ENCODE measurements at places on chromosomes 1 and 21.

DNA sequence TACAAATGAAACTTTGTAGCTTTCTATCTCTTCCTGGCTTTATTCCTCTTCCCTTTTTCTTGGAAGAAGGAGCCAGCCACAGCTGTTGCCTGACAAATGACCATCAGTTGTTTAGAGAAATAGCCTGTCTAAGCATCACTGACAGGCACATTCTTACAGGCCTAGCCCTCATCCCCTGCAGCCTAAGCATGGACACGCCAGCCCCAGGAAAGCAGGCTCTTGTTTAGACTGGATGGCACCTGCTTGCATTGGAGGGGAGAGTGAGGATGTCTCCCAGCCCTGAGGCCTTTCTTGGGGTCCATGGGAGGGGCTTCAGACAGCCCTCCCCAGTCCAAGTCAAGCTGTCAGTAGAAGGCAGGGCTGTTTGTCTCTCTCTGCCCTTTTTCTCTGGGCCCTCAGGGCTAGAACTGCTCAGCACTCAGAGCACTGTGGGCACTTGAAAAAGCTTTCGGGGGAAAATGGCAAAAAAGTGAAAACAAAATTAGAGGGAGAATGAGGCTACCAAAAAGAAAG lies 282.5 kb upstream of the PLXNA2 start:
- DNase-seq = no peak

DNA sequence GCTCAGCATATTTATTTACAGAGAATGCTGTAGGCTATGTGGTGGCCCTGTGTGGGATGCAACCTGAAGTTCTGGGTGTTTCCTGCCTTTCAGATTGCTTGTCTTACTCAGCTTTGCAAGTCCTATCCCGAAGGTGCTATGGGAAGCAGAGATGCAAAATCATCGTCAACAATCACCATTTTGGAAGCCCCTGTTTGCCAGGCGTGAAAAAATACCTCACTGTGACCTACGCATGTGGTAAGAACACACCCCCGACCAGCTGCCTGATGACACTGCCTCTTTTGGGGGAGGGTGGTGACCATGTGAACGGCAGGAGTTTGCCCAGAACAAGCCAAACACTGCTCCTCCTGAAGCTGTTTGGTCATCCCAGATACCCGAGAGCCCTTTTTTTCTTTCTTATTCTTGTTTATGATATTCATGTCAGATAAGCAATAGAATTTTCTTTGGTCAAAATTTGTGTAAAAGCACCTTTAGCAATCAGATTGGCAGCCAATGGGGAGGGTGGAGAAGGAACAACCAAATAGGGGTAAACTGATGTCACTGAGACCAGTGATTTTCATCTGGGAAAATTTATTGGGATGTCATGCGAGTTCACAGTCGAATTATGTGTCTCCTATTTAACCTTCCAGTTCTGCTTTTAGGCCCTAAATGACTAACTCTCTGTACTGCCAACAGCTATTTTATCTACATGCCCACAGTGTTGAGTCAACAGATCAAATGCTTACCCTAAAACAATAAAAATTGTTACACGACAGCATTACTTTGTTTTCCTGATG lies 82.6 kb downstream of the EVA1C start:
- no peak for DNase-seq

GRCh38 chr1:35936838-35937237 lies 5.9 kb downstream of the AGO3 start:
- DNase-seq = peak; percentile 82

DNA sequence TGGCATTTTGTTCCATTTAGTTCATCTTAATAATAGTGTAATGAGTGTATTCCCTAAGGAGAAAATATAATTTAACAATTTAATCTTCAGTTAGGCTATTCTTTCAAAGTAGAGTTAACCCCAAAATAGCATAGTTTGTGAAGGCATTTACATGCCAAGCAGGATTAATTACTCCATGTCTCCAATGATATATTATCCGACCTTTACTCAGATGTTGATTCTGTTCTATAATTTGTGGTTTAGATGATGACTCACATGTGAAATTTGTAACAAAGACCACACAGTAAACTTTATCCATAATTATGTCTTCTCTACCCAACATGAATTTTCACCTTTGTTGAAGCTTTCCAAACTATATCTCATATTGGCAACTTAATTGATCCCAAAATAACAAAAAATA lies 2065.2 kb downstream of the MRPL39 start:
- DNase-seq = no peak

GRCh38 chr1:221781102-221781755 lies 39.3 kb upstream of the DUSP10 start:
- peak; percentile 91 for DNase-seq

GRCh38 chr1:202047977-202048376 lies 37.6 kb downstream of the ELF3 start:
- no peak for DNase-seq

DNA sequence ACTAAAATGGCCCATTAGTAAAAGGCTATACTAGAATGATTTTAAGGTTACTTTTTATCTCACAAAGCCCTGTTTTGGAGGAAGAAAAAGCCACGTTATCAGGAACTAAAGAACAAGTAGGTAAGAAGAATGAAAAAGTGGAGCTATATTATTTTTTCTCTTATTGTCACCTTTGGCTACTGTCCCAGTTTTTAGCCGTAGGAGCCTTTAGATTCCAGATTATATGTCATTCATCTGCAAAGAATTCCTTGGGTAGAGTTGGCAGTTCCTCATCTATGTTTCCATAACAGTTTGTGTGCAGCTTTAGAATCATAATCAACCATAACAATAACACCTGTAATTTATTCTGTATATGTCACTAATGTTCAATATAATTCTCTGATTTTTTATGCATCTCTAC lies 83.8 kb downstream of the TPR start:
- no peak for DNase-seq

GRCh38 chr1:26127235-26128163 lies 15.9 kb downstream of the PDIK1L start:
- DNase-seq = peak; percentile 60

DNA sequence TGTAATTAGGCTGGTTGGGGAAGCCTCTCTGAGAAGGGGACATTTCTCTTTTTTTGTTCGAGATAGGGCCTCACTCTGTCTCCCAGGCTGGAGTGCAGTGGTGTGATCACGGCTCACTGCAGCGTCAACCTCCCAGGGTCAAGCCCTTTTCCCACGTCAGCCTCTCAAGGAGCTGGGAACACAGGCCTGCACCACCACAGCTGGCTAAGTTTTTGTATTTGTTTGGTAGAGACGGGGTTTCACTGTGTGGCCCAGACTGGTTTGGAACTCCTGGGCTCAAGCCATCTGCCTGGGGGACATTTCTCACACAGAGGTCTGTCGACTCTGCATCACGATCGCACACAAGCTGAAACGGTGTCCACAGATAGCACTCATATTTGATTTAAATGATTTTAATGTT lies 39.7 kb downstream of the HUNK start:
- no peak for DNase-seq

DNA sequence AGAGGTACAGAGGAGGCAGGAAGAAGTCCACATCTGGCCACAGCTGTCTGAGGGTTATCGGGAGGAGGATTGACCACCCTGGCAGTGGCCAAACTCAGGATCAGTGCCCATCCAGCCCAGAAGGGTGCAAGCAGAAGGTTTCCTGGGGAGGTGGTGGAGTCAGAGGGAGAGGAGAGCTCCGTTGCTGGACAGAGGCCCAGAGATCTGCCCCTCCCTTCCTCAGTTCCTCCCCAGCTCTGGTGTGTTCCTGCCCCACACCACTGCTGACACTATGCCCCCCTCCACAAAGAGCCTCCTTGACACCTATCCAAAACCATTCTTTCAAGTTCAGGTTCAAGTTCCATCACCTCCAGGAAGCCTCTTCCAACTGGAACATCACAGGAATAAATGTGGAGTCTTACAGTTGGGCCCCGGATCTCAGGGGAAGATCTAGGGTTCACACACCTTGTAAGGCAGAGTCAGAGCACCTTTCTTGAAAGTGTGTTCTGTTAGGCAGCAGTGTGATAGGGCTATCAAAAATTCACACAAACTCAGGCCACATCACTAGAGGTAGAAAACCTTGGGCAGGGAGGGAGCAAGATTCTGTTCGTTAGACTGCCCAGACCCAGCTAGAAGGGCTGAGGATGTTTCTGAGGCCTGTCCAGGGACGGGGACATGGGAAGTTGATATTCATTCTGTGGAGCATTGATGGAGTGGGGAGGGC lies 7.4 kb downstream of the LDLRAD1 start:
- no peak for DNase-seq

DNA sequence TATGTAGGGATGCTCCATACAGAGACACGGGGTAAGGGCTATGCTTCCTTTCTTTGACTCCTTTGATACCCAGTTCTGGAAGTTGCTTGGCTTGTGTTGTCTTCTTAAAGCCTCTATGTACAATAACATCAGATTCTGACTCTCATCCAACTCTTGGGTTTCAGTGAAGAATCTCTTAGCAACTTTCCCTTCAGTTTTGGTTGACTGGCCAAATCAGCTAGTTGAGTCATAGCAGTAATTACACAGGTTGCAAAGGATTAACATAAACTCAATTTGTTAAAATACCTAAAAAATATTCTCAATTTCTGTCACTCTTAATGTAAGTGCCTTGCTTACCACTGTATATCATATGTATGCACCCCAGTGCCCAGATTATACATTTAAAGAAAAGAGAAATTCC lies 9.2 kb downstream of the CD1E start:
- DNase-seq = no peak

DNA sequence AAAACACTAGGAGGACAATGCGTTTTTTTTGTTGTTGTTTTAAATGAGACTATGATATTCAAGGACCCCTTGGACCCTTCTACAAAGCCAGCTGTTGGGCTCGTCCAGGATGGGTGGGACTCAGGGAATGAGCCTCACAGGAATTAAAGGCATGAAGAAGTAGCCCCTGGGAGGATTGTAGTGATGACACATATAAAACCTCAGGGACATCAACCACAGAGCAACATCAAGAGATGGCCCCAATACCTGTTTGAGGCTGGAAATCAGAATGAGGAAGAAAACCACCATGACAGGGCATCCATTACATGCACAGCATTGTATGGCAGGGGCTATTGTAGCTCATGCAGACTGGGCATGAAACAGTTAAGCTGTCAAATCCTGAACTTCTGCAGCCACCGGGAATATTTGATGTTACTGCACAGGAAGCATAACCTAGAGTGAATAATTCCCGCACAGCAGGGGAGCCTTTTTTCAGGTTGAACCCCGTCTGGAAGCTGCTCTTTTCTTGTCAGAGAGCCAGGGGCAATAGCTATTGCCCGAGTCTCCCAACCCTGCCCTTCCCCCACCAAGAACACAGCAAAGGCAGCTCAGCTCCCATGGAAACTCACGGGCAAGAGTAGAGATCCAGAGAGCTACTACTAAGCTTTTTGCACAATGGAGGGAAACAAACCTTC lies 140.2 kb upstream of the FGGY start:
- no peak for DNase-seq

- DNase-seq = peak; percentile 29
Observed at GRCh38 chr1:10211805-10212410, 1.5 kb downstream of the KIF1B start.

- DNase-seq = no peak
Observed at GRCh38 chr1:90510143-90510542, 207.0 kb downstream of the BARHL2 start.

GRCh38 chr1:198775606-198776005 lies 136.8 kb downstream of the PTPRC start:
- DNase-seq = no peak

All from suppressor macrophage treated with lipopolysaccharide for 1 hour (primary cell).